IMR-90 (cell line): ENCODE measurements at places on chromosomes 11 and 22. TPM values are rescaled to one million over a fixed set of nuclear protein-coding genes. Genes with fewer than 3 reads are reported as not detected.

Gene MAPK8IP2
- under 0.01 TPM in 2 replicates for total RNA-seq

DNA sequence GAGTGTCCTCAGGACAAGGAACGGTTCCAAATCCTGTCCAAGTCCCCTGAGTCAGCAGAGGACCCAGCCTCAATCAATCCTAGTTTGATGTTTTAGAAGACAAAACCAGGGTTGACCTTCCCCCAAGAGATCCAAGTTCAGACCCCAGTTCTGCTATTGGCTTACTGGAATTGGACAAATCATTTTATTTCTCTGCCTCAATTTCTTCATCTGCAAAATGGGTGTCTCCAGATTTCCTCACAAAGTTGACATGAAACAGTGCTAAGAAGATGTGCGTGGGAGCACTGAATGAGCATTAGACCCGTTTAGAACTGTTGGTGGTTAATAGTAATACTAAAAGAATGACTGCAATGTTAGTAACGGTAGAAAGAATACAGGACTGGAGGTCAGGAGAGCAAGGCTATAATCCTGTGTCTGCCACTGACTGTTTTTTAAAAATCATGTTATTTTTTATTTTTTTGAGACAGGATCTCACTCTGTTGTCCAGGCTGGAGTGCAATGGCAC lies 32.8 kb upstream of the SCUBE1 start:
- no peak overlapping the region for H3K4me3 ChIP-seq
- peaks cover 2% of the 10 kb centered on the region; the same call in 1 of the 2 replicates for H3K4me1 ChIP-seq
- H3K27me3 ChIP-seq = peaks cover 11% of the 10 kb centered on the region
- no peak overlapping the region for H3K27ac ChIP-seq
- peak; percentile 43 for DNase-seq

- no peaks in the 10 kb centered on the region for H3K36me3 ChIP-seq
- no peak for DNase-seq
- peaks cover 60% of the 10 kb centered on the region for H3K27me3 ChIP-seq
- H3K4me1 ChIP-seq = no peaks in the 10 kb centered on the region
- no peak overlapping the region for H3K4me3 ChIP-seq
- no peak overlapping the region for H3K27ac ChIP-seq
Observed at GRCh38 chr22:20635227-20635591, 127.8 kb downstream of the MED15 start.

Gene ANKRD42
- 5.6 and 6.9 TPM in 2 replicates for total RNA-seq
